Aorta (tissue), 5 donors: ENCODE measurements at places on chromosomes 13 and 19. TPM values are rescaled to one million over a fixed set of nuclear protein-coding genes. Genes with fewer than 3 reads are reported as not detected.
A peak's percentile ranks its signal among the peaks of the same experiment; 100 is the strongest.

- DNase-seq = peak; percentile 79
Measured at GRCh38 chr13:51785712-51786424, 18.1 kb downstream of the DHRS12 start.

GRCh38 chr13:31930901-31931522 lies 100.6 kb upstream of the FRY start:
- DNase-seq = no peak

DNA sequence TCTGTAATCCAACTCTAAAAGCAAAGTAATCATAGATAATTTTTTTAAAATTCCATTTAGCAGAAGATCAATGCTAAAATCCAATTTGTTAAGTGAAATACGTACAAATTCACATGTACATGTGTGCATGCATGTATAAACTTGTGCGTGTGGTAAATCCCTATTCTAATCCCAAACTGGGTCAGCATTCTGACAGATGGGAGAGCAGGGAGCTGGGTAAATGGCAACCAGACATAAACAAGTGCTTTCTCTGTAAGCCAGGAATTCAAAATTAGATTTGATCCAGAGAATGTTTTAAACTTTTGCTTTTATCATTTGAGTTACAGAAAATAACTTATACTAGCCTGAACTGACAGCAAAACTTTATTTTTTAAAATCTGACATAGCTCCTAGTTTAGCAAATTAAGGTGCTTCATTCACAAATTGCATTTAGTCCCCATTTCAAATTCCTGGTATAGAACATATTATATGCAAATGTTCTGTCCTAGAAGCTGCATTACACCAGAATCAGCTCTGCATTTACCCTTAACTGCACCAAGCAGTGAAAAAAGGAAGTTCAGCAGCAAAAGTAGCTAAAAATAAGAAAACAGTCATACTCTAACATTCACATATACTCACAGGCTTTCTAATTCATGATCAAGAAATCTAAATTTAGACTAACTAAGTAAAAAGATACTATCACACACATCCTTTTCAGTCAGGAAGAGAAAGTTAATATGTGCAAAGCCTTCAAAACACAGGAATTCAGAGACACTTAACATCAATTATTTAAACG lies 32.6 kb downstream of the UBL3 start:
- no peak for DNase-seq

DNA sequence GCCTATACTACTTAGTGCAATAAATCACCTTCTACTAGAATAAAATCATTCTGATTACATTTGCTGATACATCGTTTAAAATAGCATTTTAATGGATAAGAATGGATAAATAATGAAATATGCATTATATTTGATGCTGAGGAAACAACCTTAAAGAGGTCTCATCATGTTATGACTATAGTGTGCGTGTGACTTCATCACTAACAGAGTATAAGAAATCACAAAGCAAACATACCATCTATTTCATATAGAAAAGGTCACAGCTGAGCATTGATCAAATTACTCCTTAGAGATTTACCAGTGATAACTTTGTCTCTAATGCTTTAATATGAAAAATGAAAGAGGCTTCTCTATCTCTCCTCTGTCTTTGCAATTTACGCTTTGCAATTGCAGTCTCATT lies 1620.3 kb upstream of the SLC10A2 start:
- no peak for DNase-seq

GRCh38 chr13:32988608-32989289 lies 27.5 kb upstream of the KL start:
- DNase-seq = no peak

GRCh38 chr19:42149447-42150202 lies 17.4 kb upstream of the POU2F2 start:
- DNase-seq = no peak

SLC27A5 gene
- 8.1 TPM for total RNA-seq

GRCh38 chr19:51016798-51017683 lies 2.5 kb downstream of the KLK10 start:
- peak; percentile 62 for DNase-seq

GRCh38 chr19:49907745-49908446 lies 11.2 kb upstream of the IL4I1 start:
- DNase-seq = no peak

PRTN3 gene
- total RNA-seq = not detected

LILRA2 gene
- total RNA-seq = 3.7 TPM

DNA sequence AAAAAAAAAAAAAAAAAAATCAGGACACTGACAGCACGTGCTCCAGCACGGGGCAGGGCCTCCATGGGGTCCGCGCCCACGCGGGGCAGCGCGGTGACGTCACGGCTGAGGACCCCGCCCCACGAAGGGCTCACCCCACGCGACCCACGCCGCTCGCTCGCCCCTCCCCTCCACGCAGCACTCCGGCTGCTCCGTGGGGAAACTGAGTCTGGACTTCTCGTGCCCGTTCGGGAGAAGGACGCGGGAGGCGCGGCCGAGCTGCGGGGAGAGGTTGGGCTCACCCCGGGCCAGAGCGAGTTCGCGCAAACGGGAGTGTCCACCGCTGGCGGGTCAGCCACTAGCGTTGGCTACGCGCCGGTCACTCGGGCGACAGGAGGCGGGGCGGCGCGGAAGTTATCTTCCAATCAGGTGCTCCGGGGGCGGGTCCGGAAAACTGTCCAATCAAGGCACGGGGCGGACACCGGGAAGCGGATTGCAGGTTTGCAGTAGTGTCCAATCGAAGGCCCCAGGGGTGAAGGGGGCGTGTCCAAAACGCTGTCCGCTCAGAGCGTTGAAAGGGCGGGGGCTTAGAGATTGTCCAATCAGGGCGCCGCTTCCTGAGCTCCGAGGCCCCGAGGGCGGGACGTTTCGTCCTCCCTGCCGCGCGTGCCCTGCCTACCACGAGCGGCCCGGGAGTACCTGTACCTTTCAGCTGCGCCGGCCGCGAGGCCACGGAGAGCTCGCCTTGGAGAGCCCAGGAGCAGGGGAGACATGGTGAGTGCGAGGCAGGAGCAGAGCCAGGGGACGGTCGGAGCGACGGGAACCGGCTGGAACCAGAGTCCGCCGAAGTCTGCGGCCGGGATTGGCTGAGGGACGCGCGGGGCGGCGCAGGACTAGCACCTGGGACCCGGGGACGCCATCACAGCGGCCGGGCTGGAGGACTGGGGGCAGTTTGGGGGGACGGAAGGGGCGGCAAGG lies at the start of gene ZNF57:
TSS of gene ZNF57 (plus strand) at position 633 of the 957 bp plus-strand sequence. CDS start at position 751, 118 bp downstream.
- DNase-seq = peak; percentile 100

DNA sequence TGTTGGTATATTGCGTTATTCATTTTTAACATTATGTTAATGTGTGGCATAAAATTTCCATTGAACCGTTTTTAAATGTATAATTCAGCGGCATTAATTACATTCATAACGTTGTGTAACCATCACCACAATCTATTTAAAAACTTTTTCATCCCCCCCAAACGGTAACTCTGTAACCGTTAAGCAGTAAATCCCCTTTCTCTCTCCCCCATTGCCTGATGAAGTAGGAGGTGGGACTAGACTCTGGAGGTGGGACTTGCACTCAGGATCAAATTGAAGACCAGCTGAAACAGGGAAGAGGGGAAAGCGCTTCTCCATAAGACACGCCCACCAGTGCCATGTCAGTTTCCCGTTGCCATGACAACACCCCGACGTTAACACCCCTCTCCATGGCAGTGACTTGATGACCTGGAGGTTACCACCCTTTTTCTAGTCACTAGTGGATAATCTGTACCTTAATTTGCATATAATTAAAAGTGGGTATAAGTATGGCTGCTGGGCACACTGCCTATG lies 16.8 kb downstream of the CLEC11A start:
- no peak for DNase-seq

DNA sequence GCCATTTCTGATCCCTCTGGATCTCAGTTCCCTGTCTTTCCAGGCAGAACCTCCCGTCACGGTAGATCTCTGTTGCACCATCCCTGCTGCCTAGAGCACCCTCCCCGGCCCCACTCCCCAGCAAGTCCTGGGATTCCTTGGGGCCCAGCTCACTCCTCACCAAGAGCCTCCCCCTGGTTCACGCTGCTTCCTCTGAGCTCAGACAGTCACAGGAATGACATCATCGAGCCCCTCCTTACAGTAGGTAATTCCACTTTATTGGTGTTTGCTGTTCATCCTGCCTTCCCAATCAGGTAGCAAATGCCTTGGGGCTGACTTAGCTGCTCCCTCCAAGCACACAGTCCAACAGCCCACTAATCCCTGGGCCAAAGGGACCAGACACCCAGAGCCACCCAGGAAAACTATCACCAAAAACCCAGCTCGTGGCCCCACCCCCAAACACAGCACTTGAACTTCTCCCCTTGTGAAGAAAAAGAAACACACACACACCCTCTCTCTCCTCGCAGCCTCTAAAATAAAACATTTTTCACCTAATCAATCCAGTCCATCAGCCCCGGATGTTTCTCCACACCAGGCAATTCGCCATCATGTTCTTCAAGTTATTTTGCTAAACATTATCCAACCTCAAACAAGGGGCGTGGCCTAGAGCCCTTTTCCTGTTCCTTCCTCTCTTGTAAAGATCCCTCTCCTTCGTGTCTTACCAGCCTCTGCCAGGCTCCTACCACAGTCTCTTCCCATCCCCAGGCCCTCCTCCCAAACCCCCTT lies 2.5 kb downstream of the NAPA start:
- no peak for DNase-seq

GRCh38 chr13:42746866-42747265 lies 34.5 kb upstream of the FAM216B start:
- no peak for DNase-seq

GRCh38 chr19:47994209-47994802 lies at the start of gene ELSPBP1:
TSS of gene ELSPBP1 (plus strand) at chr19:47994632. CDS start at chr19:48008668, 14,036 bp downstream.
- no peak for DNase-seq

LINGO3 gene
- total RNA-seq = not detected

GRCh38 chr13:105144020-105144419 lies 1391.4 kb downstream of the EFNB2 start:
- DNase-seq = no peak

DNA sequence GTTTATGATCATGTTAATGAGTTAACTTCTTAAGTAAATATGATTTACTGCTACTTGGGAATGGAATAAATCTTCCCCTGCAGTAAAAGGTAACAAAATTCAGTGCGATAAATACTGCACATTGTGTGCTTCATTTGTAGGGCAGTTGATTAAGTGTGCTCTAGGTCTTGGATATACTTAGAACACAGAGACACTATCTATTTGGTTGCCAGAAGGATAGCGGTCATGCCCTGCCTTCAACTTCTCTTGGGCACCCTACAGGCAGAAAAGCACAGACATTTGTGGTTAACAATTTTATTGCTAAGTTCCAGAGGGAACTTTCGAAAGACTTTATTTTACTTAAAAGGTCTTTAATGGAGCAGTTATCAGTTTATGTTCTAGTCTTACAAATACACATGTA lies 605.8 kb downstream of the PCDH9 start:
- no peak for DNase-seq

SLC8A2 gene
- 0.72 TPM for total RNA-seq

DNA sequence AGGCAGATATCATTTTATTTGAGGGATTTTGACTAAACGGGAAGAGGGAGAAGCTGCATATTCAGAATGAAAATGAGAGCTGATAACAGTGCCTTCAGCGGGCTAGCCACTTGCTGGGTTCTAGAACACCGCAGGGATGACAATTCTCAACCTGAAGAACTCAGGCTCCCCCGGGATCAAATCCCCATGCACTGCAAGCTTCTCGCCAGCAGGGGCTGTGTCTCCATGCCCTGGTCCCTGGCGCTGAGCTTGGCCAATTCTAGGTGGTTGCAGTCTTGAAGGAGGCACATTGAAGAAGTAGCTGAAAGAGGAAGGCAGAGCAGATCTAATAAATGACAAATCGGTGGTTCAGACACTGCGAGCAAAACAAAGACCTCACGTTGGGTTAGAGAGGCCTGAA lies 128.7 kb downstream of the UQCRFS1 start:
- no peak for DNase-seq

DNA sequence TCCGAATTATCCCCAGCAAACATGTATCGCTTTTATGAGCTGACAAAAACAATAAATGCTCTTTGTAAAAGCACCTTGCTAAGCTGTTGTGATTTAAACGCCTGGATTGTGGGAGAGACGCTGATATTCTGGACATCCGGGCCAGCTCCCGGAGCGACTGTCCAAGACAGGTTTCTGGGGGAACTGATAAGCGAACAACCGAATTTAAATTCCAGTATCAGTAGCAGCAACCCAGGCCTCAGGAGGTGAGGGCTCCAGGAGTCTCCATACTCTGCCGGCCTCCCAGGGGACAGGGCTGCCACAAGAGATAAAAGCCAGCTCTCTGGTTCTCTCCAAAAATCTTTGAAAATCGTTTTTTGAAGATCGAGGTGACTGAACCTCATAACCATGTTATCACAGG lies 50.3 kb upstream of the VSTM2B start:
- DNase-seq = no peak

DNA sequence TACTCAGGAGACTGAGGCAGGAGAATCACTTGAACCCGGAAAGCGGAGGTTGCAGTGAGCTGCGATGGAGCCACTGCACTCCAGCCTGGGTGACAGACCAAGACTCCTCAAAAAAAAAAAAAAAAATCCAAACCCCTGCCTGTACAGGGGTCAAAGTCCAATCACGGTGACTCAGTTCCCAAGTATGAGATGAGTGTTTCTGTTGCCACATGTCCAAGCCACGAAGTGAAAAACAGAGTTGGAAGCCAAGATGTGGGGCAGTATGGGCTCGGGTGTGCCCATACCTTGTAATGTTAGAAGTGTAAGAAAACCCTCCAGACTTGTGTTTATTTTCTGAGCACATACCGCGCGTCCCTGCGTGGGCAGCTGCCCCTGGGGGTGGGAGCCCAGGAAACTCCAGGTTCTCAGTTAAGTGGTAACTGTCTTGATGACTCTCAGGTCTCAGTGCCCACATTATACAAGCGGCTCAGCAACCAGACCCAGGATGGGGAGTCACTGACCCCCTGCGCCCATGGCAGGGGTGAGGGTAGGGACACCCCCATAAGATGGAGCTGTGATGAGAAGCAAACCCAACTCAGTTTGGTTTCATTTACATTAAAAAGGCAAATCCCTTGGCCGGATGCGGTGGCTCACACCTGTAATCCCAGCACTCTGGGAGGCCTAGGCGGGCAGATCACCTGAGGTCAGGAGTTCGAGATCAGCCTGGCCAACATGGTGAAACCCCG lies 1.2 kb upstream of the GPX4 start:
- peak; percentile 75 for DNase-seq

DNA sequence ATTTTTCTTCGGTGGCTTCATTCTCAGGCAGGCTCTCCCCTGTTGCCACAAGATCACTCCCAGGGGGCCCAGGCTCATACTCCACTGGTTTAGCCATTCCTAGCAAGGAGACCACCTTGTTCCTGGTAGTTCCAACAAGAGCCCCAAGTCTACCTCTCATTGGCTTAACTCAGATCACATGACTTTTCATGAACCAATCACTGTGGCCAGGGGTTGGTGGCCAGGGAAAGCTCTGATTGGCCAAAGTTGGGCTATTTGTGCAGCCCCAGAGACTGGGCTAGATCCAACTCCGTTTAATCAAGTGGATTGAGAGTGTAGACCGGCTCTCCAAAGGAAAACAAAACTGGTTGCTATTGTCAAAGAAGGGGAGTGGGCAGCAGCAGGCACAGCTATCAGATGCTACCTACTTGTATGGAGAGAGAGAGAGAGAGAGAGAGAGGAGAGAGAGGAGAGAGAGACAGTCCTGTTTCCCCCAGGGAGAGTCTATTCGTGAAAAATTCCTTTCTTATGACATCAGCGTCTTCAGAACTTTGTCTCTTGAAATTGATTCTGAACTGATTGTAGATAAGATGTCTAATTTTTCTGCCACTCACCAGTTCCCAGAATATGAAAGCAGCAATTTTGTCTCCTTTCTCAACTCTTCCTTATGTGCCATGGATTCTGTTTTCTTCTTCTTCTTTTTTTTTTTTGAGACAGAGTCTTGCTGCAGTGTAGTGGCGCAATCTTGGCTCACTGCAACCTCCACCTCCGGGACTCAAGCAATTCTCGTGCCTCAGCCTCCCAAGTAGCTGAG lies 5.9 kb downstream of the CEACAM19 start:
- DNase-seq = no peak

- DNase-seq = no peak
Measured at GRCh38 chr13:30607908-30608307, 9.8 kb upstream of the USPL1 start.

PSG7 gene
- not detected for total RNA-seq

SCAF1 gene
- 54.5 TPM for total RNA-seq
